ENCODE measurements at places on chromosomes 13 and 19.

GRCh38 chr13:49550942-49551644 is 34.3 kb downstream of the RCBTB1 start:
- DNase-seq = peak; percentile 18

- no peak for DNase-seq
Observed at GRCh38 chr13:21895779-21896178, 224.9 kb downstream of the FGF9 start.

GRCh38 chr13:39257642-39258041 is 219.4 kb downstream of the NHLRC3 start:
- no peak for DNase-seq

DNA sequence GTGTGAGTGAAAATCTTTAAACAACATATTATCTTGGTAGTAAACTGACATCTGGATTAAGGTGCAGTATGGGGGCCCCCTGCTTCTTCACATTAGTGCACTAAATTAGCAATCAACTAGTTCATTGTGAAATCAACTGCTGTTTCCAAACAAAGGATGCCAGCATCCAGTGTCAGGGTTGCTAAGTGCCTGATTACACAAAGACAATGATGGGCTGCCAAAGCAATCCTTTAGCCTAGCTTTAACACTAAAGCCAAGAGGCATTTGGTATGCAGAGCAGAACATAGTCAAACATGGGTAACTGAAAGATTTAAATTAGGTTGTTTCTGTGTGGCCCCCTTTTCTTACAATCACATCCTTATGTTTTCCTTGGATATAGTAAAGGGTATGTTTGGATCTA is 543.1 kb upstream of the SLITRK5 start:
- no peak for DNase-seq

DNA sequence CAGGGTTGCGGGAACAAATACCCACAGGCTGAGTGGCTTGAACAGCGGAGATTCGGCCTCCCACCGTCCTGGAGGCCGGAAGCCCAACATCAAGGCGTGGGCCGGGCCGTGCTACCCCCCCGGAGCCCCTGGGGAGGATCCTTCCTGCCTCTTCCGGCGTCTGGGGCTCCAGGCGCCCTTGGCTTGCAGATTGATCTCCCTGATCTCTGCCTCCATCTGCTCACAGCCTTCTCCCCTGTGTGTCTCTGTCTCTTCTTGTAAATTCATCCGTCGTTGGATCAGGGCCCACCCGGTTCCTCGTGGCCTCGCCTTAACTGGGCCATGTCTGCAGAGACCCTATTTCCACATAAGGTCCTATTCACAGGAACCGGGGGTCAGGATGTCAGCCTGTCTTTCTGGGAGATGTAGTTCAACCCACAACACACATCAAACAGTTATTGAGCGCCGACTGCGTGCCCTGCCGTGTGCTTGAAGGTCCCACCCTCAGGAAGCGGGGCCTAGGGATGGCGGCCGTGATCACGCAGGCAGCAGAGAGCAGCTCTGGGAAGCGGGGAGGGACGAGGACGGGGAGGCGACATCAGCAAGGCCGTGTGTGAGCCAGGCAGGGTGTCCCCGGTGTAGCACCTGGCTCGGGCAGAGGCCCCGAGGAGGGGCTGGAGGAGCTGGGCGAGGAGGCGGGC is 21.3 kb downstream of the HCN2 start:
- no peak for DNase-seq

- peak; percentile 26 for DNase-seq
Observed at GRCh38 chr19:7326105-7326877, 22.4 kb upstream of the ARHGEF18 start.

GRCh38 chr19:1468821-1469254 is 10.2 kb downstream of the C19orf25 start:
- no peak for DNase-seq

DNA sequence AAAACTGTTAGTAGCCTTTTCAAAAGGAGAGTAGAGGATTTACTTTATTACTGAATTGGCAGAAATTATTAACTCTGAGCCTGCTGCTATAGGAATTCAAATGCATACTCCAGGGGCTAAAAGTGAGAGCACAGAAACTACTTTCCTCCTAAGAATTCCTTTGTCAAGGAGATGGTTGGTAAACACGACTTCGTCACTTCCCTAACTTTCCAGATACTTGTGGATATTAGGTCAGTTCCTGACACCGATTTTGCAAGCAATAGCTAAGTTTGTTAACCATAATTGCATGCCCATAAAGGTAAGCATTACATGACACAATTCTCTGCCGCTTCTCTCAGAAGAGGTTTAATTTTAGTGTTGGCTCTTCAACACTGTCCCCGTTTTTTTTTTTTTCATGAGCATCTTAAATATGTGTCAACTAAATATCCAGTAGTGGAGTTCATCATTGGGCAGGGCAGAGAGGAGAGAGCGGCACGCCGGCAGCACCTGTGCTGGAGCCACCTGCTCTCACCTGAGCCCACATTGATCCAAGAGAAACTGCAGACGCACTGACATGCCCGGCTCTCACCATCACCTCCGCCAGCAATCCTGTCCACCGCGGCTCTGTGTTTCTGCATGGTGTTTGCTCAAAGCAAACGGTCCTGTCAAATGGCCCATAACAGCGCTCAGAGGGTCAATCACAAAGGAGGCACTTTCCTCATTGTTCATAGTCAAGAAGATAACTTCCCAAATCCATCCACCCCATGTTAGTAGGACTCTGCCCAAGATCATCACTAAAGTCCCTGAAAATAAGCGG is 2.6 kb downstream of the MED26 start:
- no peak for DNase-seq

DNA sequence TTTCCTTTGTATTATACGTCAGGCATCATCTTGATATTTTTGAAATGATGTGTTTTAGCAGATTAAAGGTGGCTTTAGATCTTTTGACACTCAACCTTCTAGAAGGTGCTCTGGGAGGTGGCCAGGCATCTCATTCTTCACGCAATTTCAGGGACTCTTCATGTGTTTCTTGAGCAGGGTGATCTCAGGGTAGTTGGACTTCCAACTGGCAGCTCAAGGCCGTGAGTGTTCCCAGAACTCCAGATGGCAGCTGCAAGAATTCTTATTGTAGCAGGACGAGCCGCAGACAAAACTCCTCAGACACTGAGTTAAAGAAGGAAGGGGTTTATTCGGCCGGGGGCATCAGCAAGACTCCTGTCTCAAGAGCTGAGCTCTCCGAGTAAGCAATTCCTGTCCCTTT is 82.5 kb upstream of the UBAC2 start:
- DNase-seq = no peak

DNA sequence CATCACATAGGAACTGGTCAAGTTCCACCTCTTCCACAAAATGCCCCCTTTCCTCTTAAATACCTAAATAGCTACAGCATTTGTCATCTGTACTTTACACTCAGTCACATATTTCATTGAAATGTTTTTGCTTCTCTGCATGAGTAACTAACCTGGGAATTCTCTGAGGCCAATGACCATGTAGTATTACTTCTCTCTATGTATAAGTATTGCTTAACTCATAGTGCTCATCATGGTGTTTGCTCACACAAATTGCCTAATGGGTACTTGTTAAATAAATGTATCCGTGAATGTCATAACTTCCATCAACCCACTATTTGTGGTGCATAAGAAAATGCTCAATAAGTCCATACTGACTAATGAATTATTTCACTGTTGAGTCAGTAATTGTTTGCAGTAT is 115.5 kb downstream of the FGF14 start:
- DNase-seq = no peak

- no peak for DNase-seq
Observed at GRCh38 chr13:31761951-31762350, 22.6 kb downstream of the RXFP2 start.

DNA sequence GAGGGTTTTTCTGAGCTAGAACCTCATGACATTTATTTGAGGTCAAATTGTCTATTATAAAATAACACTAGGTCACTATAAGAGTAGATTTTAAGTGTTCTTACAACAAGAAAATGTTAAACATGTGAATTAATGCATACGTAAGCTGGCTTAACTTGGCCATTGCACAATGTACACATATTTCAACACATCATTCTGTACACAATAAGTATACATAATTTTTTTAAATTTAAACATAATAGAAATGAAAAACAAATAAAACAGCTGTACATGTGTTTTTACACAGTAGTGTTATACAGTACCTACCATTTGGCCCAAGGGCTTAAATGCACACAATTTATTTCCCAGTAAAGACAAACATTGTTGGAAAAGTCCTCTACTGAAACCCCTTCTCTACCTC is 269.9 kb downstream of the DACH1 start:
- DNase-seq = no peak

GRCh38 chr19:40623403-40624251 is 22.5 kb downstream of the LTBP4 start:
- DNase-seq = no peak

- no peak for DNase-seq
Observed at GRCh38 chr13:114008964-114009589, 35.2 kb upstream of the C13orf46 start.

- no peak for DNase-seq
Observed at GRCh38 chr19:45716359-45717130, 14.2 kb downstream of the FBXO46 start.

DNA sequence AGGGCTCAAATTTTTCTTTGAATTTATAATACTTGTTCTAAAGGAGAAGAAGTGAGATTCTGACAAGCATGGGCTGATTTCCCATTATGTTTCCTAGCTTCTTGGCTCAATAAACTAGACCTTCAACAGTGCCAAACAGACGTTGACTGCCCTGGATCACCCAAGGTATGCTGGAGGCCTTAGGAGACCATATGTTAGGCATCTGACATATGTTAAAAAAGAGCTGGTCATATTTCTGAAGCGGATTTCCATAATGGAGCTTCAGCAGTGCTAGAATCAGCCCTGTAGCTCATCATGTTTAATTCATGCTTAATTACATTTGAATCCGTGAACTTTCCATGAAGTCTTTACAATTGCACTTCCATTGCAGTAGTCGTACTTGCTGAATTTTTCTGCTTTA is 653.3 kb downstream of the DIAPH3 start:
- no peak for DNase-seq

- peak; percentile 9 for DNase-seq
Observed at GRCh38 chr19:4368128-4368820, 24.9 kb downstream of the MPND start.

DNA sequence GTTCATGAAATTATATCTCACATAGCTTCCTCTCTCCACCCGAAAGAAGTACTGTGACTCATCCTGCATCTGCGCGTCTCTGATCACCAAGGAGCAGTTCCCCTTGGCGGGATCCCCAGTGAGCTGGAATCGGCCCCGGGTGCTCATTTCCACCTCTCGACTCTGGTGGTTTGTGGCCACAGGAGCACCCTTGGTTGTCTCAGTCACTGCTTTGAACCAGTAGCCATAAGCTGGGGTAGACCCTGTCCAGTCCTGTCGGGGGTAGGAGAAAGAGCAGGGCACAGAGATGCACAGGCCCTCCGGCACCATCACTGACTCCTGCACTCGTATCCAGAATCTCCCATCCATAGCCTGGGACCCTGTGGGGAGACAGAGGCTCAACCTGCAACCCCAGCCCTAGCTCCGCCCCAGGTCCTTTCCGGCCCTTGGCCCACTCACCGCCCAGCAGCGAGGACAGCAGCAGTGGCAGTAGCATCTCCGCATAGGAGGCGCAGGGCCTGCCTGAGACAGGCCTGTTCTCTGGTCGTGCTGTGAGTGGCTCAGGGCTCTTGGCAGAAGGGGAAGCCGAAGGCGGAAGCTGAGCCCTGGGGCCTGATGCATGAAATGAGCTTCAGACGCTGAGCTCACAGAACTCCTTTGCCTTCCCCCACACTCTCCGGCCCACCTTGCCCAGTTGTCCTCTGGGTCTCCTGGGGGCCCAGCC is at the start of gene SIGLEC10:
Gene SIGLEC10 (minus strand): TSS at position 536 of the 703 bp plus-strand sequence. CDS start 61 bp downstream, at position 475.
- peak; percentile 88 for DNase-seq

DNA sequence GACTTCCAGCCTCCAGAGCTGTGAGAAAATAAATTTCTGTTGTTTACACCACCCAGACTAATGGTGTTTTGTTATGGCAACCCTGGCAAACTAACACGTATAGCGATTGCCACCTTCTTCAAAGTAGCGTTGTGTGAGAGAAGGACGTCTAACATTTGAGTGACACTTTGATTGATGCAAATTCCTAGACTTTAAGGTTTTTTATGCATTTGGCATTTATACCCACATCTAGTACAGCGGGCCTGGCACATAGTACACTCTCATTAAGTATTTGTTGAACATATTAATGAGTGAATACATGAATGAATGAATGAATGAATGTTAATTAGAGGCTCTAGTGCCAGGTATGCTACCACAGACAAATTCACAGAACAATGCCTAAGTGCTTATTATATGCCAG is 36.7 kb downstream of the POU4F1 start:
- no peak for DNase-seq

- peak; percentile 57 for DNase-seq
Observed at GRCh38 chr13:50636007-50636704, 207.3 kb downstream of the DLEU7 start.

- no peak for DNase-seq
Observed at GRCh38 chr13:49791315-49791710, 1.2 kb downstream of the KPNA3 start.

GRCh38 chr13:31545616-31546015 is 193.7 kb upstream of the RXFP2 start:
- no peak for DNase-seq

Data from CD14-positive monocyte (primary cell).